ENCODE measurements at places on chromosomes 7 and 10.

DNA sequence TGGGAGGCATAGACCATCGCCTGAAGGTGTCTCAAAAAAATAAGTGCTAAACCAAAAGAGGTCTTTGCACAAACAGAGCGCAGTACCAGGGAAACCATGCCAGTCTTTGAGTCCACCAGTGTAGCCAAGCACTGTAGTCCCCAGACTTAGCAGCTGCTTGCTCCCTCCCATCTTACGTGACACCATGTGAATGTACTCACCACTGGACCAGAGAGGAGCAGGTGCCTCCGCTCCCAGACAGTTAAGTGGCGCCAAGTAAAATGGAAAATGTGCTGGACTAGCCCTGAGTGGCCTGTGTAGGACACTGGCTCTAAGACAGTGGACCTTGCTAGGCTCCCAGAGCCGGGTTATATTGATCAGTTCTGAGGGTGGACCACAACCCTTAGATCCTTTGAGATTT lies 47.7 kb upstream of the PLEKHA1 start:
- no peak for DNase-seq

DNA sequence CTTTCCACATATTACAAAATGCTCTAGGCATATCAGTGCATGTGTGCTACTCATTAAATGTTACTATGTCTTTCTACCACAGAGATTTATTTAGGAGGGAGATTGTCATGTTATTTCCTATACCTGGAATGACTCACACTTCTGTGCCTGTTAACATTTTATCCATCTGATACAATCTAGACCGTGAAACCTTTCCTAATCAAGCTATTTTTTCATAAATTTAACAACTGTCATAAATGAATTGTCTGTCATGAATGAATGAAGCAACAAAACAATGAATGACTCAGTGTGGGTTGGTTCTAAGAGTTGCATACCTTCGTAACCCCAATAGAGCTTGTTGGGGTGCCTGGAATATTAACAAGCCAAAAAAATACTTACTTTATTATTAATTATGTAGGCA lies 554.3 kb downstream of the GRM8 start:
- no peak for DNase-seq

DNA sequence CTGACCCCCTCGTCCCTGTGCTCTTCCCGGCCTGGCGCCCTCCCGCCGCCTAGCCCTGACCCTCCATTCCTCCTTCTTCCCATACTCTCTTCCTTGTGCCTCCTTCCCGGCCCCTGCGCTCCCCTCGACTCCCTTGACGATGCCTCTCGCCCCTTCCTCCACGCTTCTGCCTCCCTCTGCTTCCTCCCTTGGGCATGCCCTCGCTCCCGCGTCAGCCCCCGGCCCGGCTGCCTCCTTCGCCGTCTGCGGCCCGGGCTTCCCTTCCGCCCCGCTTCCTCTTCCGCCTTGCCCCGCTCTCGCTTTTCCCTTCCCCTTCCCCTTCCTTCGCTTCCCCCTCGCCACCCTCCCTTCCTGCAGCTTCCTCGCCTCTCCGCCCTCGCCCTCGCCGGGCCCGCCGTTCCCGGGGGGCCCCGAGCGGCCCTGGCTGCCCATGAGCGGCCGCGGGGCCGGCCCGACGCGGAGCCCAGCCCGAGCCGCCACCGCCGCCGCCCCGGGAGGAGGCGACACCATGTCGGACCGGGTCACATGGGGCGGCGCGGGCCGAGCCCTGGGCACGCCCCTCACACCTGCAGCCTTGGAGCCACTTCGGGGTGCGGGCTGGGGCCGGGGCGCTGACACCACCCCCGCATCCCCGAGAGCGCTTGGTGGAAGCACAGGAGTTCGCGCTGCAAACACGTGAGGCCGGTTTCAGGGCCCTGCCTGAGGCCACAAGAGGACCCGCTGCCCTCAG lies at the start of gene FBXW4:
Gene FBXW4, minus strand, starts transcription at position 497 of the 730 bp plus-strand sequence. Its CDS starts 65 bp downstream, at position 432.
- peak; percentile 85 for DNase-seq

DNA sequence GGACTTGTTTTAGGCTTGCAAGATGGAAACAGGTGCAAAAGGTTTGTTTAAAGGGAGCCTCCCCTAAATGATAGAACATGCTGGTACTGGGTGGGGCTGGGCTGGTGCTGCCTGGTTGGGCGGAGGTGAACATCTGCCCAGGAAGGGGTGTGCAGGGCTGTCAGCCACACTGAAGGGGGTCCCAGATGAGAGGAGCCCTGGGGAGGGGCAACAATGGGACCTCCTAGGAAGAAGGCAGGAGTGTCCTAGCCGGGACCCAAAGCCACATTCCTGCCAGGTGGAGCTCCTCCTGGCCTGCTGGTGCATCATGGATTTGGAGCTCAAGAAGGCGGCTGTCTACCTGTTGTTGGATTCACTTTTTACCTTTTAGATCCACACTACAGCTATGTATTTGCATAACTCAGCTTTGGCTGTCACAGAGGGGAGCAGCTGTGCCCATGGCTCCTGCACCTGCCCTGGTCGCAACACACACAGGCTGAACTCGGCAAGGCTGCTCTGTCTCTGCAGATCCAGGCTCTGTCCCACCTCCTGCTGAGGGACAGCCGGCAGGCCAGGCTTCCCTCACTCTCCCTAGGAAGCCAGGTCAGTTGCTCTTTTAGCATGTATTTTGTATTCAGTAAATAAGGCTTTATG lies 59.9 kb downstream of the ADARB2 start:
- no peak for DNase-seq

- DNase-seq: no peak
These were observed 196.0 kb downstream of the REEP3 start for GRCh38 chr10:63717027-63717715.

Data from activated CD8-positive, alpha-beta memory T cell treated with anti-CD3 and anti-CD28 coated beads, Interleukin-2, amount 50 U/mL, for 48 hours (primary cell).